ENCODE measurements at places on chromosomes 7 and 10.

DNA sequence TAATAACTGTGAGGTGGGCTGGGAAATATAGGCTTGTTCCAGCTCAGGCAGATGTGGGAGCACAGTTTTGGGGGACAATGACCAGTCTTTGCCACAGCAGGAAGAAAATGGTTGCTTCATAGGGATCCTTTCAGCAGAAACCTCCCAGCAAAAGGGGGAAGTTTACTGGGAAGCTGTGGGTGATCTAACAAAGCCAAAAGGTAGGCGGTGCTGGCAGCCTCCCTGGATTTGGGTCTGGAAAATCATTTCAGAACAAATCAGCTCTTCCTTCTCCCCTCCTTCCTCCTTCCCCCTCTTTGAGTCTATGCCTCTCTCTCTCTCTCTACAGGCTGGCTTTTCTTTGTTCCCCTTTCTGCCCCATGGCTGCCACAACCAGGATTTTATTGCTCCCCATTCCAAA lies 16.2 kb downstream of the RPS24 start:
- no peak for DNase-seq

DNA sequence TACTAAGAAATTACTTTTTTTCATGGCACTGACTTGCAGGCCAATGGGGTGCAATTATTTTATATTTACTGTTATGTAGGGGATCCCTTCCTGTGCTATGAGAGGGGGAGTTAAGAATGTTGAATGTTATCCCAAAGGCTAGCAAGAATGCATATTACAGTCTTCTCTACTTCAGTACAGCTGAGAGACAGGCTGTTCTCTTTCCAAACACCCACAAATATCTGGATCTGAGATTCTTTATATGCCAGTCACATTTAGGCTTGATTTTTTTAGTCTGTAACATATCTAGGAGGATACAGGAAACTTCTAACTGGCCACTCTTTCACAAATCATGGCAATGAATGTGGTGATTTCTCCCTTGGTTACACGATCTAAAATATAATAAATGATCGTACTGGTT lies 266.4 kb upstream of the FZD8 start:
- DNase-seq = no peak

- no peak for DNase-seq
Measured at GRCh38 chr10:34504534-34504933, 310.6 kb downstream of the PARD3 start.

- no peak for DNase-seq
Measured at GRCh38 chr7:12638851-12639456, 48.5 kb upstream of the ARL4A start.

GRCh38 chr10:83214136-83214535 lies 925.2 kb upstream of the GHITM start:
- DNase-seq = no peak

DNA sequence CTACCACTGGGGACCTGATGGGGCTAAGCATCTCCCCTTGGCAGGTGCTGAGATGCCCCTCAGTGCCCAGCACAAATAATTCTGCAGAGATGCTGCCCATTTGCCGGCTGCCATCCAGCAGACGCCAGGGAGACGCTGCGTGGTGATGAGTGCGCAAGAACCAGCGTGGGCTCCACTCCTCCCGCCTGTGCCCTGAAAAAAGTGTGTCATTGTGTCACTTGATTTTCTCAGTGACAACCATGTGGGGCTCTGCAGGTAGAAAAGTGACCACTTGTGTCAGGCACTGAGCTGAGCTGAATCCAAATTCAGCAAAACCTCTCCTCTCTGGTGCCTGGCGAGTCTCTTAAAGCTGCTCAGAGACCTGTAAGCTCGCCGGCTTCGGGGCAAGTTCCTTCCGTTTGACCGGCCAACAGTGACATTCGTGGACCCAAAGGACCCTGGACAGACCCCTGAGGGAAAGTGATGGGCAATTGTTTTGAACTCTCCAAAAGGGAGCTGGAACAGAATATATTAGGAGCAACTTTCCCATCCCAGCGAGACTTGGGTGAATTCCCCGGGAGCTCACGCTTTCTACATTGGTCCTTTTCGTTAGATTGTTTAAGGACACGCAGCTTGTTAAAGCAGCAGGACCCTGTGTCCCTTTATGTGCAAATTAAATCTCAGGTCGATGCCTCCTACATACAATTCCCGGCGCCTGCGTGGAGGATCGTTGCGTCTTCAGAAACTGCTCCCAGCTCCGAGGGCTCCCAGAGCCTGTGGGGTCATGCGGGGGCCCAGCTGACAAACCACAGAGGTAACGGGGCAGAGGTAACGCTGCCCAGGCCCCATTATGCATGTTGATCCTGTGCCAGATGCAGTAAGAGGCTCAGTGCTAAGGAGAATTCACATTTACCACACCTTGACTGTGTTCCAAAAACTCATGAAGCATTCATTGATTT lies 332.7 kb downstream of the ADARB2 start:
- no peak for DNase-seq

GRCh38 chr10:37733822-37734221 lies 123.6 kb downstream of the ZNF248 start:
- no peak for DNase-seq

GRCh38 chr7:50409856-50410745 lies 40.0 kb downstream of the FIGNL1 start:
- no peak for DNase-seq

DNA sequence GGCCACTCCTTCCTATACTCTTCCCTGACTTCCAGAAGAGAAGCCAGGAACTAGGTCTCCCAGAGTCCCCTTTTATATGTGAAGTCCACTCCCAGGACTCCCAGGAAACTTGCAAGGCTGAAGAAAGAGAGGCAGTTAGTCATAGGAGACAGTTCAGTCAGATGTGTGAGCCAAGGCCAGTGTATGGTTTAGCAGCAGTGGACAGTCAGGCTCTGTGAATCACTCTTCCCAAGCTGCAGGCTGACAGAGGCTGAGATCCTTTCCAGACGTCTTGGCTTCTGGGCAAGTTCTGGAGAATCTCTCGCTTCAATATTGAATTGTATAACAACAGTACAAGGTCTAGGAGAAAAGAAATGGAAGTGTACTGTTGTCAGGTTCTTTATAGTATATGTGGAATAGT lies 26.9 kb downstream of the BLVRA start:
- DNase-seq = no peak

GRCh38 chr10:116029826-116030225 lies 243.2 kb downstream of the GFRA1 start:
- DNase-seq = no peak

DNA sequence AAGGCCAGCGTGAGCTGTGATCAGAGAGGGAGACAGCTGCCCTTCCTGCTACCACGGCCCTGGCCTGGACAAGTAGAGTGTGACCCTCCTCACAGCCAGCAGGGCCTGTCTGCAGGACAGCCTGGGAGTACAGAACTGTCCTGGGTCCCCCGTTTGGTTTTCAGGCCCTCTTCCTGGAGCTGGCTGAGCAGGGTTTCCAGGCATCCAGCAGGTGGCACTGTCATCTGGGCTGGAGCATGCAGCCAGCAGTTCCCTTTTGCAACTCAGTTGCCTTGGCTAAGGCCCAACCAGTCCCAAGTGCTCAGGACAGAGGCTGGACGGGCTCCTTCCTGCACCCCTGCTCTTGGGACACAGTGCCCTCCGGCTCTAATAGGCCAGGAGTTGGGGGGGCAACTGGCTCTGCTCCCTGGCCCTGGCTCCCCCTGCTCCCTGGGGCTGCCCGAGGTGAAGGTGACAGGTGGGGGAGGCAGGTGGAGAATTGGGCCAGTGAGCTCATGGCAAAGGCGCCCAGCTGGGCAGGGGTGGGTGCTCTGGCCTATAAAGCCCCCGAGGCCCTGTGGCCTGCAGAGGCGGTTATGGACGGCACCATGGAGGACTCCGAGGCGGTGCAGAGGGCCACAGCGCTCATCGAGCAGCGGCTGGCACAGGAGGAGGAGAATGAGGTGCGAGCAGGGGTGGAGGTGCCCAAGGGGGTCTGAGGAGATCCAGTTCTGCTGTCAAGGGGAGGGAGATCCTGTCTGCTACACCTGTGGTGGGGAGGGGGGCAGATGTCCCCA lies at the start of gene ANKRD2:
TSS of gene ANKRD2 (plus strand) at position 566 of the 776 bp plus-strand sequence. CDS start at position 576, 10 bp downstream.
- no peak for DNase-seq

DNA sequence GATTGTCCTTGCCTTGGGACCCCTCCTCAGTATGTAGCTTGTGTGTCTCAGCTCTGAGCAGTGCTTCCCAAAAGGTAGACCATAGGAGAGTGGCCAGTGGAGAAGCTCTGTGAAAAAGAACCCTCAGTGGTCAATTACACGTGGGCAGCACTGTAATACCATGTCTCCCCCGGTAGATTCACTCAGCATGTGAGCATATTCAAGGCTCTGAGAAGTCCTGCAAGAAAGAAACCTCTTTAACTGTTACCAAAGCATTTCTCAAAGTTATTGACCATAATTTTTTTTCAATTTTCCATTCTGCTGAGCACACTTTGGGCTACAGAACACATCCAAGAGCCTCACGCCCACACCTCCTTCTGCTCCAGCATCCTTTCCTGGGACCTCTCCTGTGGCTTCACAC lies 143.1 kb downstream of the RGS10 start:
- no peak for DNase-seq

GRCh38 chr10:124716369-124716768 lies 27.8 kb downstream of the FAM53B start:
- DNase-seq = no peak

- no peak for DNase-seq
Measured at GRCh38 chr10:76624470-76624869, 1013.1 kb downstream of the KCNMA1 start.

DNA sequence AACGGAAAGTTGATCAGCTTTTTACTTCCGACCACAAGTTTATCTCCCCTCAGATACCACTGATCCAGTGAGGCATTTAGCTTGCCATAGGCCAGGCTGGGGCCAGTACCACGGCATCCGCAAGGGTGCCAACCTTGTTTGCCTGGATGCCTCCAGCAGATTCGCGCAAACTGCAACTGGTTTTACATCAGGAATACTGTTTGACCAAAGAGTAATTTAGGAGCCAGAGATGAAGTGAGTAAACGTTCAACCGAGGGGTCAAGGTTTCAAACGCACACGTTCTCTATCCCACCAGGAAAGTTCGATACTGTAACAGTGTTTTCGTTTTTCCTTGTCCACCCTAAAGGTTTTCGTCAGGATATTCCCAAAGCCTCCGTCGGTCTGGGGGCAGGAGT lies 266 bp upstream of the MDFIC start:
- no peak for DNase-seq

DNA sequence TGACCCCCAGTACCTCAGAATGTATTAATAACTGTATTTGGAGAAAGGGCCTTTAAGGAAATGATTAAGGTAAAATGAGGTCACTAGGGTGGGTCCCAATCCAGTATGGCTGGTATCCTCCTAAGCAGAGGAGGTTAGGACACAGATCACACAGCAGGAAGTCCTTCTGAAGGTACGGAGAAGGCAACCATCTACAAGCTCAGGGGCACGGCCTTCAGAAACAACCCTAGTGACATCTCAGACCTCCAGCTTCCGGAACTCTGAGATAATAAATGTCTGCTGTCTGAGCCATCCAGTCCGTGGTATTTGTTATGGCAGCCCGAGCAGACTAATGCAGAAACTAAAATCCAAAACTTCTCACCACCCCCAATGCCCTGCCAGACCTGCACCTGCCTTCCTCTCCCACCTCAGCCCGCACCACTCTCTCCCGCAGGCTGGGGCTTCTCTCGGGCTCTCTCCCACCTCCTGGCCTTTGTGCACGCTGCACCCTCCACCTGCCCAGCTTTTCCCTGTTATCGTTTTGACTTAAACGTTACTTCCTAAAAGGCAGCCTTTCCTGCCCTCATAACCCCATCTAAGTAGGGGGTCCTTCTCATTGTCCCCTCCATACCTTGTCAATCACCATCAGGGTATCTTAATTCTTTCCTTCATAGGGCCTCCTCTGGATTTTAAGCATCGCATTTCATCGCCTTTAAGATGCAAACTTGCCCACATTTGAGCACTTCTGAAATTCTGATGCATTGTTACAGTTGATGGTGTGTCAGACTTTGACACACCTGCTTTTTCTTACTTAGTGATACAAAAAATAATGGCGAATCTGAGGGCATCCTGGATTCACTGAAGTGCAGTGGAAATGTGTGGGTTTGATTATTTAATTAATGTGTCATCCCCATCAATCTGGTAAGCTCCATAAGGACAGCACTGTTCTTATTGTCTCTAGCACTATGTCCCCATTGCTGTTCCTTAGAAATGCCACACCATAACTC lies 32.2 kb upstream of the AQP1 start:
- DNase-seq = no peak

DNA sequence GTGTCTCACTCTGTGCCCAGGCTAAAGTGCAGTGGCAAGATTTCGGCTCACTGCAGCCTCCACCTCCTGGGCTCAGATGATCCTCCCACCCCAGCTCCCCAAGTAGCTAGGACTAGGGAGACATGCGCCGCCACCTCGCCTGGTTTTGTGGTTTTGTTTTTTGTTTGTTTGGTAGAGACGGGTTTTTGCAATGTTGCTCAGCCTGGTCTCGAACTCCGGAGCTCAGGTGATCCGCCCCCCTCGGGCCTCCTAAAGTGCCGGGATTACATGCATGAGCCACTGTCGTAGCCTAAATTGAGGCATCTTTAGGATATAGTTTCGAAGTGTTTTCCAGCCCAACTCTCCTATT lies 781 bp downstream of the ZNF727 start:
- DNase-seq = no peak

- DNase-seq = no peak
Measured at GRCh38 chr10:131653554-131654470, 247.0 kb upstream of the PPP2R2D start.

DNA sequence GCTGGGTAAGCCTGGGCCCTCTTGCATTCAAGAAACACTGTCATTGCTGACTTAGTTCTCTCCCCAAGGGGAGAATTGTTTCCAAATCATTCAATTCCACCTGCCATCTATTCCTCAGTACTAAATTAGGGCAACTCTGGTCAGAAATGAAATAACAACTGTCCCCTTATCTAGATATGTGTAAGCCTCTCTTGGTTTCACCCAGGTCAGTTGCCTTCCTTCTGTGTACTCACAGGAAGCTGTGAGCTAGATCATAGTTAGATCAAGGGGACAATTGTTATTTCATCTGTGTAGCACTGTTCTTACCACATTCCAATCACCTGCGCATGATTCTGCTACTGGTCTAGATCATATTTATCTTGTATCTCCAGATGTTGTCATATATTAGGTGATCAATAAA lies 483.0 kb upstream of the SORCS1 start:
- no peak for DNase-seq

Measured in NCI-H2081 treated with DMSO at 0.1 percent for 48 hours (cell line).